ENCODE measurements at places on chromosomes 1 and 21. TPM values are rescaled to one million over a fixed set of nuclear protein-coding genes. Genes with fewer than 3 reads are reported as not detected.

Gene HSD3B1
- not detected for total RNA-seq

Gene BCL2L15
- not detected for total RNA-seq

Gene PBX1
- total RNA-seq, result 39.2 TPM

Gene KRTAP10-3
- total RNA-seq, result not detected

Gene USH2A
- total RNA-seq, result 0.05 TPM

Gene ZRANB2
- 81.7 TPM for total RNA-seq

Gene TRIM46
- 6.9 TPM for total RNA-seq

Gene HPDL
- 0.75 TPM for total RNA-seq

Gene CCDC185
- not detected for total RNA-seq

Gene CDK18
- 0.57 TPM for total RNA-seq

Gene FCER1G
- not detected for total RNA-seq

Gene NEK2
- total RNA-seq, result 21.7 TPM

Gene FMO4
- total RNA-seq, result 0.82 TPM

Gene PDPN
- total RNA-seq, result not detected

Gene NTNG1
- 7.6 TPM for total RNA-seq

Gene CSTB
- 63.7 TPM for total RNA-seq

Gene AK5
- total RNA-seq, result 77.6 TPM

Gene RBM15
- 14.0 TPM for total RNA-seq

Measured in HFFc6 (cell line).